ENCODE measurements at places on chromosomes 1 and 21.

GRCh38 chr1:54559771-54560231 is 11.8 kb downstream of the ACOT11 start:
- no peak for DNase-seq

DNA sequence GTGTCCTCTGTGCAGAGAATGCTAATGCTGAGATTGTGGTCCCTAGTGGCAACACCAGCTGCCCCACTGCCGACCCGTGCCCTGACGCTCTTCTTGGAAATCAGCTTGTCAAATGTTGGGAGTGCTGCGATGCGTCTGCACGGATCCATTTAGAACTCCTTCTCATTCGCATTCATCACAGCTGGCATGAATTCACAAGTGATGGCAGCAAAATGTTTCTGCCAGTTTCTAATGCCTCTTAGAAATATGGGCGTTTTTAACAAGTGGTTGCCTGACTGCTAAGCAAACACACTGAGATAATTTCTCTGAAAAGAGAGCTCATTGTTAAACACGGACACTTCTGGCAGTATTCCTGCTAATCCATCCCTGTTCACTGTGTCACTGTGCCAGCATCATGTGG is 131.9 kb upstream of the KCNJ6 start:
- no peak for DNase-seq

GRCh38 chr1:178323067-178323466 is 173.7 kb downstream of the CLEC20A start:
- no peak for DNase-seq

- DNase-seq: no peak
Measured at GRCh38 chr1:206962272-206962671, 8.0 kb downstream of the FCAMR start.

DNA sequence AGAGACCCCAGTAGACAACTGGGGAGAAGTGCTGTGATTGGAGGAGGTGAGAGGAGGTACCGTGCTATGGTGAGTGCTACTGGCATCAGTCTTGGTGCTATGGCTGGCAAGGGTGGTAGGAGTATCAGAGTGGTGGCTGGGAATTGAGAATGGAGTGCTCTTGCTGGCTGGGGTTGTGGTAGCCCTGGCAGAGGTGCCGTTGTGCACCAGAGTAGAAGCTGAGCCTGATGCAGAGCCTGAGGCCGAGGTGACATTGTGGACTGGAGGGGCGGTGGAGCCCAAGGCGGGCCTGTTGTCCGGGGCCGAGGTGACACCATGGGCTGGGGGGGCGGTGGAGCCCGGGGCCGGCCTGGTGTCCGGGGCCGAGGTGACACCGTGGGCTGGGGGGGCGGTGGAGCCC is 14.6 kb downstream of the TRIM46 start:
- DNase-seq: peak; percentile 12

GRCh38 chr21:45432575-45433255 is 27.8 kb downstream of the COL18A1 start:
- DNase-seq: no peak

DNA sequence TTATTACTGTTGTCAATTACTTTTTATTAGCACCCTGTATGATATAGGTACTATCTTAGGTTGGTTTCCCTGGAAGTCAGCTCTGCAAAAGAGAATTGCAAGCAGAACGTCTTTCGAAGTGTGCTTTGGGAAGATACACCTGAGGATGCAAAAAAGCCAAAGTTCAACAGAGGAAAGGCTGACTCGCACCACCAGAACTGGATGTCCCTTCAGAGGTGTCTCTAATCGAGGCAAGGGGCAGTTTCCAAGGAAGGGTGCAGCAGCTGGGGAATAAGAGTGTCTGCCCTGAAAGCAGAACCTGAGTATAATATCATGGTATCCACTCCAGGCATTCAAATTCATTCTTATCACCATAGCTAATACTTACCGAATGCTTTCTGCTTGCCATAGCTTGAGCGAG is 149.6 kb downstream of the CACNA1E start:
- DNase-seq: no peak

DNA sequence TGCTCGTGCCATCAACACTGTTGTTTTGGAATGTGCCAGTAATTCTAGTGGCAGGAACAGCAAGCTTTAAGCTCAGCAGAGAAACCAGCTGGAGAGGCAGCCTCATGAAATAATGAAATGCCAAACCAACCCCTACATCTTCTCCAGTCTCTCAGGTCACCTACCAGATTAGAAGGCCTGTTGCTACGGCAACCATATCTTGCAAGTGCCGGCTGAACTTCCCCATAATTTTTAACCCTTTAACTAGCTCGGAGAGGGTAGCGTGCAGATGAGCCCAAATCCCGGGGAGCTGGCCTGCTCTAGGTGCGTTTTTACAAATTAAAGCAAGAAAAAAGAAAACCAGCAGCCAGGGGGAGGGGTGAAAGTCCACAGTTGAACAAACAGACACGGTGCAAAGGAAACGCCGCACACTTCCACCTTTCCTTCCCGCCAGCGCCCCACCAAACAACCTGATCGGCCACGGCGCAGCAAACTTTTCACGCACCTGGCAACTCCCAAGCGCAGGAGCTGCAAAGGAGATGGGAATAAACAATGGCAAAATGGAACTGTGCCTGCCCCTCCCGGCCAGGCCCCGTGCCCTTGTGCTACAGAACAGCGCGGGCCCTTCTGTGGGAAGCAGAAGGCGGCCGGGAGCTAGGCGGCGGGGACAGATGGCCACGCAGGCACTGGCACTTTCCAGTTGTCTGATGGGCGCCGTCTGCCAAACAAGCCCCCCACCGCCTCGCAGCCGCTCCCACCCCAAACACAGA is 50.1 kb downstream of the SSBP3 start:
- no peak for DNase-seq

GRCh38 chr21:42575111-42575510 is 61.5 kb downstream of the SLC37A1 start:
- no peak for DNase-seq

DNA sequence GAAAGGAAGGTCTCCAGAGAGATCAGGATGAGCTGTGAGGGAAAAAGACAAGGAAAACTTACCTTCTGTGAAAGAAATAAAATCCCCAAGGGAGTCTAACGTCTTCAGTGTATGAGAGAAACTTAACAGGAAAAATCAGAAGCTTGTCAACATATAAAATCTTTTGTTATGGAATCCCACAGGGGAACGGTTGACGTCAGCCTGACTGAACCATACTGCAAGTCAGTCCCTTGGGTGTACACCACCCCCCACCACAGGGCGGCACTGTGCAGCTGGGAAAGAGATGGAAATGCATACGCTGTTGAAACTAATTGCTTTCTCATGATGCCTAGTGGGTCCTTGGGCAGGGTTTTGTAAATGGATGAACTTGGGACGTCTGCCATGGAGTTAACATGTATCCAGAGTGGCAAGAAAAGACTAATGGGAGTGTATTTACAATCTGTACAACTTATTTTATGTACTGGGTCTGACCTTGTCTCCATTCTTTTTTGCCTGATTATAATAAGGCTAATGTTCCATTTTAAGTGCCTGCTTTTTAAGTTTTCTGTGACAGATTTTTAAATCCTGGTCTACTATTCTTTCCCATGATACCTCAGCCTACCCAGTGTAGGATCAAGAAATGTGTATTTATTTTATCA is 22.7 kb downstream of the UTP25 start:
- DNase-seq: peak; percentile 40

DNA sequence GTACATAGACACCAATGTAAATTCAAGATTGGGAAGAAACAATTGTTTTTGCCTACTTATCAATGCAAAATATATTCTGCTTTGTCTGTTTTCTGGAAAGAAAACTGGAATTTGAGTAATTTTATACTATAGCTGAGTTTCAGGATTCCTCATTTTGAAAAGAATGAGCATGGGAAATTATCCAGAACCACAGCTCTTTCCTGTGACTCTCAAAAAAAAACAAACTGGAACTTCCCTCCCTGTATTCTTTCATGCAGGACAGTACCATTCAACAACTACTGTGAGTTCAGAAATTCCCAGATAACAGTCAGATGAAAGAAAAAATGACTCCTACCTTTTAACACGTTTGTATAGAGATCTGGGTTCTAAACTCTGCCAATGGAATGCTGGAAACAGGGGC is 372.4 kb downstream of the TGFB2 start:
- no peak for DNase-seq

- DNase-seq: no peak
Measured at GRCh38 chr1:60145771-60146170, 72.2 kb upstream of the C1orf87 start.

GRCh38 chr1:61224609-61225008 is 142.2 kb downstream of the NFIA start:
- DNase-seq: no peak

DNA sequence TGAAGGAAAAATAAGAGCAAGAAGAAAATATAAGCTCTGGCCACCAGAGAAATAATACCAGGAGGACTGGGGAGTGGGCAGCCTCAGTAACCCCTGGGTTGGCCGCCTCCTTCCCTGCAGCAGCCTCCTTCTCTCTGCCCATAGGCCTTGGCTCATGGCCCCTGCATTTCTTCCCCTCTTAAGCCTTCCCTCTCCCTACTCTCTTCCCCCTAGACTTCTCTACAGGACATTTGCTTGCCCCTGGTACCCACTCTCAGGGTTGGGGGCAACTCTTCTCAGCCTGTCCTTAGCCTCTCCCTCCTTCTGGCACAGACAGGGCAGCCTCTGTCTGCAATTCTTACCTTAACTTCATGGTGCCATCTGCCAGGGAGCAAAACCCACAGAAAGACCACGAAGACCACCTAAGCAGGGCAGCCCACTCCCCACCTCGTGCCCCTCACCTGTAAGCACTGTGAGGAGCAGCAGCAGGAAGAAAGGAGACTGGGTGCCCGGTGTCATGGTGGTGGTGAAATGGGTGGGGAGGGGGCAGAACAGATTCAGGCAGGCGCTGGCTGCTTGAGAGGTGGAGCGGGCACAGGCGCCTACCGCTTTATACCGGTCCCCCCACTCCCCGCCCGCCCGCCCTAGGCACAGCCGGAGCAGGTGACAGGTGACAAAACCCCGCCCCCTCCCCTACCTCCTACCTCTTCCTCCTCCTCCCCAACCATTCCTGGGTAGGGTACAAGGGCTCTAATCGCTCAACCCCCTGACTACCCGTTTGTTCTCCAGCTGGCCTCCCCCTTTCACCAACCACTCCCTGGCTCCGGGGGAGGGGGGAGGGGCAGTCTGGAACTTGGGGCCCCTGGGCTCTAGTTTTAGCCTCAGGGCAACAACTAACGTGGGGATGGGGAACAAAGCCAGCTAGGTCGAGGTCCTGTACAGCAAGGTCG is 15.1 kb downstream of the THBS3 start:
- peak; percentile 13 for DNase-seq

- DNase-seq: no peak
Measured at GRCh38 chr1:202923533-202923932, 3.5 kb downstream of the KLHL12 start.

GRCh38 chr1:156676114-156676819 is 940 bp downstream of the NES start:
- no peak for DNase-seq

DNA sequence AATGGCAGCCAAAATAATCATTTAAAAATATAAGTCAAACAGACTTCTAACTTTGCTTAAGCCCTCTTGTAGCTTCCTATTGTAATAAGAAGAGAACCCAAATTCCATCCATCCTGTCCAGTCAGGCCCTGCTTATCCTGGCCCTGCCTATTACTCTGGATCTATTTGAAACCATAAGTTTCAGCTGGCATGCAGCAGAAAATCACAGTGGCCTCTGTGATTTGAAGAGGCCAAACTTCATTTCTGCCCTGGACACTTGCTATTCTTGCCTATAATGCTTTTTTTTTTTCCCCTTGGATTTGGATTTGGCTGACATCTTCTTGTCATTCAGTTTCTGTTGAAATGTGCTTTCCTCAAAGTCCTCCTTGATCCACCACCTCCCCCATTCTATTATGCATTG is 642.8 kb downstream of the USP25 start:
- no peak for DNase-seq

- no peak for DNase-seq
Measured at GRCh38 chr1:178540646-178541045, 27.7 kb downstream of the TEX35 start.

- DNase-seq: no peak
Measured at GRCh38 chr1:64766429-64766828, 21.6 kb downstream of the RAVER2 start.

GRCh38 chr1:73886716-73887115 is 311.3 kb downstream of the LRRIQ3 start:
- DNase-seq: no peak

GRCh38 chr1:225923381-225923691 is 714 bp downstream of the PYCR2 start:
- no peak for DNase-seq

DNA sequence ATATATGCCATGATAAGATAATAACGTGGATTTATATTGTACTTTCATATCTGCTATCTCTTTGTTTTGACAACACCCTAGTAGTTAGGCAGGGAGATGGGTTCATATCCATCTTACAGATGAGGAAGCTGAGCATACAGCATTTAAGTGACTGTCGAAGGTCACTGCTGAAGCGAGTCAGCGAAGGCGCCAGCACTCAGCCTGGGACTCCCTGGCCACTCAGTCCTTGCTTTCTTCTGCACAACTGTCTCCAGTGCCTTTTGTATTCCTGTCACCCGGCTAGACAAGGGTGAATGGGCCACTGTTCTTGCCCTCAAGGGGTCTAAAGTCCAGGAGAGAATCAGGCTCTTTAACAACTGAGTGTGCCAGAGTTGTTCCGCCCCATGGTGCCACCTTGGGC is 3.1 kb downstream of the ARHGEF10L start:
- no peak for DNase-seq

DNA sequence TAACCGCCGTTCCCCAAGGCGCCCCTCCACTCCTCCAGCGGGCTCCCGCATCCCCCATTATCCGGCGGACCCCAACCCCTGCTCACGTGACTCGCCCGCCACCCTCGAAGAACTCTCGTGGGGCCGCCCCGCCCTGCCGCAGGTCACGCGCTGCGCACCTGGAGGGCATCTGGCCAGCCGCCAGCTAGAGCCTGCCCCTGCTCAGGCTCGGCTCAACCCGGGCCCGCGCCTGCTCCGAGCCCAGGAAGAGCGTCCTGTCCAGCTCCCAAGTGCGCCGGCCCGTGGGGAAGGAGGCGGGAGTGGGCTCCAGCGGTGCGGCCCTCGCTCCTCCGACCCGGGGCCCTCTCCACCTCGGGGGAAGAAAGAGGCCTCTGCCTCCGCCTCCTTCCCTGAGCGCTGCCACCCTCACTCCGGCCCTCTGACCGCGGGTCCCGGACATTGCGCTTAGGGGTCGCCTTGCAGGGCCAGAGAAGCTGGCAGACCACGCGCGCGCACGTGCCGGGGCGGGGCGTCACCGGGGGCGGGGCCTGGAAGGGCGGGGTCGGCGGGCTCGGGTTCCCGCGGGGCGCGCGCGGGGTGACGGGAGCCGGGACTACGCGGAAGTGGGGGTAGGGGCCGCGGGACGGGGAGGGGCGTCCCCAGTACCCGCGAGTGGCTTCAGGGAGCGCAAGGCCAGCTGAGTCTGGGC is 28.4 kb downstream of the HMGN2 start:
- peak; percentile 68 for DNase-seq

GRCh38 chr1:202938287-202938925 is 11.4 kb upstream of the KLHL12 start:
- DNase-seq: no peak
